ENCODE measurements at places on chromosomes 1 and 21. TPM values are rescaled to one million over a fixed set of nuclear protein-coding genes. Genes with fewer than 3 reads are reported as not detected.

Gene PDE9A
- 8.4 TPM for total RNA-seq

DNA sequence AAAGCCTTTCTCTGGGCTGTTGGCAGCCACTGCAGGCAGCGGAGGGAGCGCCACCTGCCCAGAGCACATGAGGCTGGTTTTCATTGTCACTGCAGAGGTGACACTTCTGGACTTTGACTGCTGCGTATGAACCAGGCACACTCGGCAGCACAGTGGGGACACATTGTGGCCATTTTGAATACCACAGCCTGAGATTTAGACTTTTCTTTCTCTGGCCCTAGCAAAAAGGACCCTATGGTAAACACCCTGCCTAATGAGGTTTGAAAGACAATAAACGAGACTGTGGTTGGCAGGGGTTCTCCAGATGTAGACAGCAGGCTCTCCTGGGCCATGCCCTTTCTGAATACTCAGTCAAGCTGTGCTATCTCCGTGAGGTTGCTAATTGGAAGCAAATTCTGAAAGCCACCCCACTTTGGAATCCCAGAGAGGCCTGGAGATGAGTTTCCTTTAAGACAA, 12.0 kb upstream of the KCNE2 start:
- DNase-seq = peak; percentile 70

DNA sequence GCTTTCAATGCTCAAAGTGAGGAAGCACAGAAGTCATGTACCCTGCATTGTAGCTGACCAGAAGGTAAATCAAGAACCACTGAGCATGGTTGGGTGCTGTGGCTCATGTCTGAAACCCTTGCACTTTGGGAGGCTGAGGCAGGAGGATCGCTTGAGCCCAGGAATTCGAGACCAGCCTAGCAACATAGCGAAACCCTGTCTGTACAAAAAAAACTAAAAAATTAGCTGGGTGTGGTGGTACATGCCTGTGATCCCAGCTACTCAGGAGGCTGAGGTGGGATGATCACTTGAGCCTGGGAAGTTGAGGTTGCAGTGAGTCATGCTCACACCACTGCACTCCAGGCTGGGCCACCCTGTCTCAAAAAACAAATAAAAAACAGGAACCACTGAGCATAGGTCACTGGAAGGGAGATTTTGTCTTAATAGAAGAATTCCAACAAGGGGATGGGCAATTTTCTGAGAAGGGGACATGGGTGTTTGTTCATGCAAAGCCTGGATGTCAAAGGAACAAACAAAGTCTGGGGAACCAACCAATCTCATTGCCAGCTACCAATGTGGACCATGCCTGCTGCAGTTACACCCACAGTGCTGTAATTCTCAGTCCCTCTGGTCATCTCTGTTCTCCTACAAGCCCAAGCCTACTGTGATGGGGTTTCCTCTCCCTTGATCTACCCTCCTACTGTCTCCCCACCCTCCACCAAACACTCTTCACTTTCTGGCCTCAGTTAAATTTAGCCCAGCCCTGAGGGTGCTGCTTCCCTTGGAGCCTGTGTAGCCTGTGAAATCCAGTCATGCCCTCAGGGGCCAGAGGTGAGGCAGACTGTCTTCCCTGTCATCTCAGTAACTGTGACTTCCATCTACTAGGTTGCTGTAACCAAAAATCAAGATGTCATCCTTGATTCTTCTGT, 47.9 kb downstream of the ELF3 start:
- DNase-seq = peak; percentile 71

Gene MCOLN3
- total RNA-seq = not detected

Gene RAVER2
- total RNA-seq = 12.7 TPM

Gene CD1E
- total RNA-seq = not detected

GRCh38 chr1:108808438-108808837, 48.5 kb downstream of the AKNAD1 start:
- DNase-seq = no peak

DNA sequence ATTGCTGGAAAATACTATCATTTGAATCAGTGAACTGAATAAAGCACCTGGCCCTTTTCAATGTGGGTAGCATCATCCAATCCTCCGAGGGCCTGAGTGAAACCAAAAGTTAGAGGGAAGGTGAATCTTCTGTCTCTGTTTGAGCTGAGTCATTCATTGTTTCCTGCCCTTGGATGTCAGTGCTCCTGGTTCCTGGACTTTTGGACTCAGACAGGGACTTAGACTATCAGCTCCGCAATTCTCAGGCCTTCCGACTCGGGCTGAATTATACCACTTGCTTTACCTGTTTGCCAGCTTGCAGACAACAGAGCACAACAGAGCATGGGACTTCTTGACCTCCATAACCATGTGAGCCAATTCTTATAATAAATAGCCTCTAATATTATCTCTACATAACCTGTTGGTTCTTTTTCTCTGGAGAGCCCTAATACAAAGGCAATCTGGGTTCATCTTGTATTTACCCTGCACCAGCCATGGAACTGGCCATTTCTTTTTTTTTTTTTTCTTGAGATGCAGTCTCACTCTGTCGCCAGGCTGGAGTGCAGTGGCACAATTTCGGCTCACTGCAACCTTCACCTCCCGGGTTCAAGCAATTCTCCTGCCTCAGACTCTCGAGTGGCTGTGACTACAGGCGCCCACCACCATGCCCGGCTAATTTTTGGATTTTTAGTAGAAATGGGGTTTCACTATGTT, 19.2 kb upstream of the VASH2 start:
- peak; percentile 46 for DNase-seq

GRCh38 chr1:183180218-183180617, 5.8 kb upstream of the LAMC2 start:
- no peak for DNase-seq

DNA sequence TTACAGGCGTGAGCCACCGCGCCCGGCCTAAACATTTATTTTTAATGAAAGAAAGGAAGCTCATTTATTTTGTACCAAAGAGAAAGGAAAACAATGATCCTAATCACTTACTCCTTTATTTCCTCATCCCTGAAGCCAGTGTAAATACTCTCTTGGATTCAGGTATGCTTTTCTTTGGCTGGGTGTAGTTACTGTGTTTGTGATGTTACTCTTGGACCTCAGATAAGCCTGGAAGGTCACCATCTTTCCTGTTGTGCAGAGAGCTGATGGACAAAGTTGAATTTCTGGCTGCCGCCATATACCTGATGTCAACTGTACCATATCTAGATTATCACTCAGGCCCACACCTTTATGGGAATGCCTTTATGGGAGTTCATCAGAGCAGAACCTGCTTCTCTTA, 35.4 kb upstream of the FOXE3 start:
- no peak for DNase-seq

DNA sequence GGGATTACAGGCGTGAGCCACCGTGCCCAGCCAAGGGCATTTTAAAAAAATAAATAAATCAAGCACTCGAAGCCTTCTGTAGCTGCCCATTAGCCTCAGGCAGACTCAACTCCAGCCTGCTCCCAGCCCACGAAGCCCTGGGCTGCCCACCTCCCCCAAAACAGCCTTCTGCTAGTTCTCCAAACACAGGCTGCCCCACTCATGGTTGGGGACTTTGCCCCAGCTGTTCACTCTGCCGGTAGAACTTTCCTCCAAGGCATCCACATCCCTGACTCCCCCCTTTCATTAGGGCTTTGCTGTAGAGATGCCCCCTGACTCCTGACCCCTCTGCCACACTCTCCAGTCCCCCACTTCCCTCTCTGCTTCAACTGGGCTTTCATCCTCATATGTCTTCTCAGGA, 29.7 kb upstream of the LAPTM5 start:
- DNase-seq = no peak

DNA sequence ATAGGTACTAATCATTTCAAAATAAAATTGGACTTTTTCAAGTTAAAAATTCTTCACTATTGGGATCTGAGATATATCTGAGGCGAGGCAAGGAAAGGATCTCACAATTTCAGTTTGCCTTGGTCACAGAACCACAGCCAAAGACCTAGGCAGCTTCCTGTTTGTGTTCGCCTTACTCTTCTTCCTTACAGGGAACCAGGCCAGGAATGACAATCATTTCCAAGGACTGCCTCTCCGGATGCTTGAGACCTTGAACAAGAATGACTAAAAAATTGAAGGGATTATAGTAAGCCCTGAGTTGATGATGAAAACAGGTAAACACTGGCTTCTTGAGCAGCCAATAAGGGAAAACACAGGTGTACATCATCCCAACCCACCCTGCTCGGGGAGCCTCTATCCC, 35.2 kb upstream of the SERBP1 start:
- no peak for DNase-seq

- DNase-seq = no peak
These were observed 76.5 kb upstream of the NFIA start for GRCh38 chr1:61005614-61006580.
